ENCODE measurements at places on chromosomes 6 and 20. TPM values are rescaled to one million over a fixed set of nuclear protein-coding genes. Genes with fewer than 3 reads are reported as not detected.

The SPTLC3 gene
- total RNA-seq = 20.7 TPM

The MAP1LC3A gene
- total RNA-seq = 68.8 TPM

DNA sequence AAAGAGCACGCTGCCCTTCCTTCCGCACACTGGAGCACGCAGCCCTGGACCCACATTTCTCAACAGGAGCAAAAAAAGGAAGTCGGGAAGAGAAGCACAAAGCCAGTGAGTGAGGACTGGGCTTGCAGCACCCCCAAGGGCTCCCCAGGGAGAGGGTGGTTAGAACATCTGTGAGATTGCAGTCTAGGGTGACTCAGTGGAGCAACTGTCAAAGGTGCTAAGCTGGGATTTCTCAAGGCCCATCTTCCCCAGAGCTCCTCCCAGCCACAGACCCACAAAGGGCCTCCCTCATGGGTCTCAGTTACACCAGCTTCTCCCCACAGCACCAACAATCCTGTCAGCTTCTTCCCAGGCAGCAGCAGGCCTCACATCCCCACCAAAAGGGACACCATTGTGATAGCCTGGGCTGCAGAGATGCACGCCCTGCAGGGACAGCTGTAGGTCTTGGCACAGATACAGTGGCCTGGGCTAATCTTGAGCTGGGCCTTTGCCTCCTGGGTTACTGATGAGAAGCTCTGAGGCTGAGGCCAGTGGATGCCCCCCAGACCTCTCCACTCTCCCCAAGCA, 39.6 kb upstream of the CD93 start:
- DNase-seq = peak; percentile 87

The VWA7 gene
- total RNA-seq = 5.0 TPM

DNA sequence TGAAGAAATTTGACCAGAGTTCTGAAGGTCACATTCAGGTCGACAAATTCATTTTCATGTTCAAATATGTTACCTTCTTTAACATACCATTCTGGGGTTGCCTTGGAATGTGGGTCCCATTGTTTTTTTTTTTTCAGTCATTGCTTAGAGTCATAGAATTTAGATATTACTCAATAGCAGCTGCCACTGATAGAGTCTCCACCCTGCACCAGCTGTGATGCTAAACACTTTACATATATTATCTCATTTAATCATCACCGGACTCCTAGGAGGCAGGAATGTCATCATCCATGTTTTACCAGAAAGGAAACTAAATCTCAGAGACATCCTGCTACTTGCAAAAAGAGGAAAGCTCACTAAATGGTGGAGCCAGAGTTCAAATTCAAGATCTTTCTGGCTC, 204.7 kb downstream of the ESR1 start:
- DNase-seq = no peak

DNA sequence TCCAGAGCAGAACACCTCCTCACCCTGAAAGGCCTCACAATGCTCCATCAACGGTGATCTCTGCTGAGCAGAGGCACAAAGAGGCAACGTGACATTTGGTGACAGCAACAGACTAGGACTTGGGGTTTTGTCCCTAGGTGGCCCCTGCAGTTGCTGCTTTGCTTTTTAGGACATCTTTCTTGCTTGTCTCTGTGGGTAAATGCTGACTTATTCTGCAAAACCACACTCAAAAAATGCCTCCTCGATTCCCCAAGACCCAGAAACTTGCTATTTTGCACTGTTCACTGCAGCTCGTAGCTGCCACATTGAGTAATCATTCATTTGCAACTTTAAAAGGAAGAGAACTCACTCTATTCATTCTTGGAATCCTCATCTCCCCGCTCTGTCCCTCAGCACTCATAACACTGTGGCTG, 209.9 kb downstream of the LY86 start:
- DNase-seq = no peak

GRCh38 chr6:65116326-65116725, 590.7 kb downstream of the EYS start:
- DNase-seq = no peak

DNA sequence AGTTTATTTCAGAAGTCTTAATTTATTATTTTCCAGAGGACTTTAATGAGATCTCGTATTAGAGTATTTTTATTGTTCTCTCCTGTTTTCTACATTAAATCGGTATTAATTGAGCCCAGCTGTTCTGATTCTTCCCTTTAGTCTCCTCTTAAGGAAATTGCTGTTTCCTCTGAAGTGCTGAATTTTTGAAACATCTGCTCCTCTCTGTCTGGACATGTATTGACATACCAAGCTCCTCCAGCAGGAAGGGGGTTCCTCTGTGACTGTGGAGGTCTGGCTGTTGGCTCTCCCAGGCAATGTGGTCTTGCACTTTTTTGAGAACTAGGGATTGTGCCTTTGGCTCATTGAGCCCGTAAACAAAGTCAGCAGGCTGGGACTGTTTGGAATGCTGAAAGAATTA, 74.9 kb downstream of the MAP3K4 start:
- DNase-seq = no peak

DNA sequence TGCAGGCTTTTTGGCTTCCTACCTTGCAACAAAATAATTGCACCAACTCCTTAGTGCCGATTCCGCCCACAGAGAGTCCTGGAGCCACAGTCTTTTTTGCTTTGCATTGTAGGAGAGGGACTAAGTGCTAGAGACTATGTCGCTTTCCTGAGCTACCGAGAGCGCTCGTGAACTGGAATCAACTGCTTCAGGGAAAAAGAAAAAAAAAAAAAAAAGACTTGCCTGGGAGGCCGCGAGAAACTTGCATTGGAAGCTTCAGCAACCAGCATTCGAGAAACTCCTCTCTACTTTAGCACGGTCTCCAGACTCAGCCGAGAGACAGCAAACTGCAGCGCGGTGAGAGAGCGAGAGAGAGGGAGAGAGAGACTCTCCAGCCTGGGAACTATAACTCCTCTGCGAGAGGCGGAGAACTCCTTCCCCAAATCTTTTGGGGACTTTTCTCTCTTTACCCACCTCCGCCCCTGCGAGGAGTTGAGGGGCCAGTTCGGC, 420 bp downstream of the SOX4 start:
- DNase-seq = no peak

The SLC17A3 gene
- not detected for total RNA-seq

DNA sequence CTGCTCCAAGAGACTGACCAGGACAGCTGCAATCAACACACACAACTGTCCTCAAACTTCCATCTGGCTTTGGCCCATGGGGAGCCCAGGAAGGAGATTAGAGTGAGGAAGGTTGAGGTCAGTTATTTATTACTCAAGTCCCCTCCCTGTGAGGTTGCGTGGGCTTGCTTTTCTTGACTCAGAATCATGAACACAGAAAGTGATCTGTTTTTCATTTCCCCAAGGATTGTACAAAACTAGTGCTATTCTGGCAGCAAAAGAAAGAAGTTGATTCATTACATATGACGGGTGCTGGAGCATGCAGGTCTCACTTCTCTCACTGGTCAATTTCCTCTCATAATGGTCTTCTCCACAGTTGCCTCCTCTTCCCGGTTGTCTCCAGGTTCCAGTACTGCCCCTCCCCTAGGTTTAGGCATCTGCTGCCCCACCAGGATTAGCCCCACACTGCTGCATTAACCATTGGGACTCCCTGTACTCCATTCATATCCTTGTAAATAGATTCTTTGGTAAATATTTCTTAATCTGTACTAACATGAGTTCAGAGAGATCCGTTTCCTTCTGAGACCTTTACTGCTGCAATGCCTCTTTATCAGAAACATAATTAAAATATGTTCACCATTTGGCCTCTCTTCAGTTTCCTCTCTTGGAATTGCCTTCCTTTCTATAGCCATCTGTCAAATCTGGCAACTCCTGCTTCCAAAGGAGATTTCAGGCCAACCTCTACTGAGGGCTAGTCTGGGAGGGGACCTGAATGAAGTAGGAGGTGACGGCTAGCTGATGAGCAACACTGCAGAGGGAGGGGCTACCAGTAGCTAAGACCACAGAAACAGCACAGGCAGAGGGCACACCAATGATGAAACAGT, 888.8 kb downstream of the QKI start:
- no peak for DNase-seq

- no peak for DNase-seq
Measured at GRCh38 chr20:42435230-42435629, 754.5 kb downstream of the PTPRT start.

- no peak for DNase-seq
Measured at GRCh38 chr20:23115822-23116221, 29.7 kb upstream of the CD93 start.

The GNAS-AS1 gene
- 1.5 TPM for total RNA-seq

GRCh38 chr6:79193971-79194370, 40.5 kb downstream of the HMGN3 start:
- no peak for DNase-seq

- no peak for DNase-seq
Measured at GRCh38 chr20:478010-478948, 15.9 kb upstream of the TBC1D20 start.

DNA sequence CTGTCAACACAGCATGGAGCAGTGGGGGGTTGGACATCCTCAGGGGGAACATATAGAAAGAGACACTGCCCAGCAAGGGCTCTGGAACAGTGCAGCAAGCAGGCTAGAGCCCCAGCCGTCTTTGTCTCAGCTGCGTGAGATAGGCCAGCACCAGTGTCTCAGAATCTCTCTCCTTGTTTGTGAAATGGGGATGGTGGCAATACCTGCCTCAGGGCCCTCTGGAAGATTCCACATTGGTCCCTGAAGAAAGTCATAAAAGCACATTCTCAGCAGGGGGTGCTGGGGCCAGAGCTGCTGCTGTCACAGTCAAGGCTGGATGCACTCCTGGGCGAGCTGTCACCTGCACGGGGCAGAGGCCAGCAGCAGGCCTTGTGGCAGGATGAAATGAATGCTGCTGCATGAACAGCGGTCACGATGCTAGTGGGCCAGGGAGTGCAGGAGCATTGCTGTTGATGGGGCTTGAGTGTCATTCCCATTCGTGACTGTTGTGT, 121.7 kb downstream of the SYCP2 start:
- no peak for DNase-seq

- no peak for DNase-seq
Measured at GRCh38 chr6:40160826-40161225, 226.6 kb upstream of the MOCS1 start.

- DNase-seq = no peak
Measured at GRCh38 chr6:110296241-110297025, 61.7 kb downstream of the METTL24 start.

DNA sequence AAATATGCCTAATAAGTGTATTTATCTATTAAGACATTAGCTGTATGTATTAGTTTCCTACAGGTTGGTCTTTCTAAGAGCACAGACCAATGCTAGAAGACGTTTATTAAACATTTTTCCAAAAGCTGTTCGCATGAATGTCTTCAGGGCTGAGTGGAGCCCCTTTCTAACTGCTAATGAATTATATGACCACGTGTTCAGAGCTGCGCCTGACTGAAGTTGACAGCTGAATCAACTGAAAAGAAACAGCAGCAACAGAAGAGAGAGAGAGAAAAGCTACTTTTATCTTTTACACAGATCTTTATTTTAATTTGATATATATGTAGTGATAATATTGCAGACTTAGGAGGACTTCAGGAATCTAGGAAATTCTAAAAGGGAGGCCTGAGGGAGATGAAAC, 75.2 kb upstream of the ARID1B start:
- no peak for DNase-seq

DNA sequence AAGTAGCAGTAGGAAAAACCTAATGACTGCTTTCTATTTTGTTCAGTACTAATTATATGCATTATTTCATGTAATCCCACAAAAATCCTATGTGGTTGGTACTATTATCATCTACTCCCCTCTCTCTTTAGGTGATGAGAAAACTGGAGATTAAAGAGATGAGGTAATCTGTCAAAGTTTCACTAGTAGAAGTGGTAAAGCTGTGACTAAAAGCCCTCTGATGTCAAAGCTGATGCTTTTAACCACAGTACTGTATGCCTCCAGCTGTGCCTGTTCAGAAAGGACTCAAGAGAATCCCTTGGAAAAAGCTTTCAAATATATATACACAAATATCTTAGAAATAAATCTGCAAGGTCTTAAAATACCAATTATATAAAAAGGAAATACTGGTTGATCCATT, 38.0 kb downstream of the PHIP start:
- no peak for DNase-seq

The NHLRC1 gene
- total RNA-seq = 2.5 TPM

DNA sequence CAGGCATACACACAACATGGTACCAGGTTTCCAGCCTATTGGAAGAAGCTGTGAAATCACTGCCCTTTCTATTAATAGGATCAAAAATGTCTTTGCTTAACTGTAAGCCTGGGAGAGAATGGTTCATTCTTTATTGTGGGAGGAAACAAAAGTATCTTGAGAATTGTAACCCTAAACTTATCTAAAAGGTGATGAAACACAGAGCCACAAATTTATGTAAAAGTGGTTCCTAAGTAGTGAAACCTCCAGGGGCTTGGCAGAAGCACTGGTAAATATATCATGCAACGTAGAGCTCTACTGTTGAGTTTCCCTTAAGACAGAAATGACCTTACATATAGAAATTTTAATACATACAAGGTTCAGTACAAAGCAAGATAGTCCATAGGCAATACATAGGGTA, 17.2 kb upstream of the NOX3 start:
- DNase-seq = no peak

The IL20RA gene
- total RNA-seq = 6.0 TPM

The QKI gene
- total RNA-seq = 162 TPM

DNA sequence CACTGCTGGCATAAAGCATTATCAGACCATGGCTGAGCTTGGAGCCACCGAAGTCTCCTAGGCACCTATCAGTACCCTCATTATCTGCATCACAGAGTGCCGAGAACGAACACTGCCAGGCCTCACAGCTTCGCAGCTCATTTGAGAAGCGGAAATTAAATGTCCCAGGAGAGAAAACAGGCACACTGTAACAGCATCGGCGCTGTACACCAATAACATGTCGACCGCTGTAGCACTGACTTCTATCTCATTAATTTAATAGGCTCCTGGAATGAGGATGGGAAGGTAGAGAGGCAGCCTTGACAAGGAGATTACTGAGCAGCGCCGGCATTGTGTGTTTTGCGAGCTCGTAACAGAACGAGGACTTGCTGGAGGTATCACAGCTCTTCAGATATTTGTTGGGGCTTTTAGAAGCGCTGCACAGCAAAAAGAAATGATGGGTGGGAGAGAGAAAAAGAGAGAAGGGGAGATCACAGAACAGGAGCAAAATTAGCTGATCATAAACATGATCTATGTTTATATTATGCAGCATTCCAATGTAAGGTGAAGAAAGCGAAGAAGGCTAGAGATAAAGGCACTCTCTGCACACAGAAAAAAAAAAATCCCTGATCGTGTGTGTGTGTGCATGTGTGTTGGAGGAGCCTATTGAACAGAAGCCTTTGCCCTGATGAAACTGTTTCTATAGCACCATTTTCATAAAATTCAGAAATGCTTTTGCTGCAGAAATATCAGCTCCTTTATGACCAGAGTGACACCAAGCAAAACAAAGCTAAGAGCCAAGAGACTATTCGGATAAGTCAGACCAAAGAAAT, 29.2 kb downstream of the ID4 start:
- no peak for DNase-seq

- DNase-seq = no peak
Measured at GRCh38 chr20:42370075-42370474, 751.9 kb upstream of the CHD6 start.

GRCh38 chr20:10540636-10541493, 105.8 kb downstream of the SLX4IP start:
- no peak for DNase-seq

GRCh38 chr6:132354517-132355167, 46.6 kb downstream of the MOXD1 start:
- no peak for DNase-seq

The KHDC1 gene
- 1.9 TPM for total RNA-seq

Data from left lung (tissue), 14 donors.